Lung (tissue), 17 donors: ENCODE measurements at places on chromosomes 4 and X. TPM values are rescaled to one million over a fixed set of nuclear protein-coding genes. Genes with fewer than 3 reads are reported as not detected.

DNA sequence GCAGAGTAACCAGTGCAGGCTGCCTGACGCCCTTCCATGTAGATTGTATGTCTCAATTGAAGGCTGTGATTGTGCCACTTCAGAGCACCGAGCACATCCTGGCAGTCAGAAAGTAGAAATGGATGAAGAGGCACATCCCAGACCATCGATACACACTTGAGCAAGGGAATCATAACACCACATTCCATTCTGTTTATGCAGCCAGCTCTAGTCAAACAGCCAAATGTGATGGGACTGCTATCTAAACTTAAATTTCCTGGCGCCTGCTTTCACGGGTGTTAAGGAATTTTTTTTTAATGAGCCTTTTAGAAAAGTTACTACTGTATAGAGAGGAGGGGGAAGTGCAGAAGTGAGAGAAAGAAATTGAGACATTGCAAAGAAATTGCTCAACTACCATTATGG, 84.4 kb downstream of the PPARGC1A start:
- no peak for DNase-seq
- H3K4me3 ChIP-seq = no peak overlapping the region
- H3K27me3 ChIP-seq = no peaks in the 10 kb centered on the region
- H3K36me3 ChIP-seq = no peaks in the 10 kb centered on the region
- H3K27ac ChIP-seq = no peak overlapping the region

DNA sequence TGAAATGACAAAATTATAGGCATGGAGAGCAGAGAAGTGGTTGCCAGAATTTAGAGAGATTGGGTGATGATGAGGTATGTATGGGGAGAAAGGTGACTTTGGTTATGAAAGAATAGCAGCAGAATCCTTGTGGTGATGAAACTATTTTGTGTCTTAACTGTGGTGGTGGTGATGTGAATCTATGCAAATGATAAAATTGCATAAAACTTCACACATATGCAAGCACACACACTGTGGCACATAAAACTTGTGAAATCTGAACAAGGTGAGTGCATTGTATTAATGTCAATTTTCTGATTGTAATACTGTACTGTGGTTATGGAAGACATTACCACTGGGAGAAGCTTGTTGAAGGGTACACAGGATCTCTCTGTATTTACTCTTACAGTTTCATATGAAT, 91.0 kb downstream of the IL15 start:
- DNase-seq = no peak
- H3K4me3 ChIP-seq = no peak overlapping the region
- no peaks in the 10 kb centered on the region for H3K27me3 ChIP-seq
- peaks cover 2% of the 10 kb centered on the region for H3K36me3 ChIP-seq

DNA sequence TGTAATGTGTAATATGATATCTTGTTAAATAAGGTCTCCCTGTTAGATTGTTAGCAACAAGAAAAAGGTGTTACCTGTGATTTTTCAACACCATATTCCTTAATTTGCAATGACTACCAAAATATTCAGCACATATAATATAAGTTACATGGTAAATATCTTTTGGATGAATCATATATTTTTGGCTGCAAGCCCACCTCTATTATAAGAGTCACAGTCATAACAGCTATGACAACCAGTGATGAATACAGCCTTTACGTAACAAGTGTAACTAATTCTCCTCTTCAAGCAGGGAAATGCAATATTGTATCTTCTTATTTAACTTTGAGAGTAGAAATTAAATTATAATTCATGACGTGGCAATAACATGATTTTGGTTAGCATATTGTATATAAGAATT, 187.0 kb downstream of the NLGN4X start:
- H3K4me3 ChIP-seq = no peak overlapping the region
- no peaks in the 10 kb centered on the region for H3K4me1 ChIP-seq

DNA sequence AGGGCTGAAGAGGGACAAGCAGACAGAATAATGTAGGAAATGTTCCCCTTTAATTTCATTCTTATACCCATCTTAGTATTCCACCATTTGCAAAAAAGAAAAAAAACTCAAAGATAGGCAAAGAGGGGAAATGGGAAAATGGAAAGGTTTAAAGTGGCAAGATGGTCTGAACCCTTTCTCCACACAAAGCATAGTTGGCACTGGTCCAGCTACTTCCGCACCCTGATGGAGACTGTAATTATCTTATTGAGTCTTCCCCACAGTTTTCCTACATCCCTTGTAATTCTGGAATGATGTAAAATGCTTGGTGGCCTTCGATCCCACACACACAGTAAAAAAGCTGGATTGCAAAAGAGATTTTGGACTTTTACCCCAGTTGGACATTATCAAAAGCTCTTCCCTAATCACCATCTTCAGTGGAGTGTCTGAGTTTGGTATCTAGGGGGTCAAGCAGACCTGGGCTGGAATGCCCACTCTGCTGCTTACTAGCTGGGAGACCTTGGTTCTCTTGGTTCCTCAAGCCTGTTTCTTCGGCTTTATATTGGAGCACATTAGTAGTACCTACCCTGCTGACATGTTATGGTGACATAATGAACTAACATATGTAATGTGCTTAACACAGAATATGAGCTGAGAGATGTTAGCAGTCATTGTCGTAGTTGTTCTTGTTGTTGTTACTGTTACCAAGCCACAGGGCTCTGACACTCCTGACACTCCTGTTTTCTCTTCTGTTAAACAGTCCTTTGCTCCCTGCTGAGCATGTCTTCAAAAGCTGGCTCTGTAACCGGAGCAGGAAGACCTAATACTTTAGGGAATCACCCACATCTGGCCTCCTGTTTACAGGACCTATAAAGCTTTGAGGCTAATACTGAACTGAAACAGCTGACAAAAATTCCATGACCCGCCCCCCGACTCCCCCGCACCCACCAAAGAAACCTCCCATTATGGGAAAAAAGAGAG, 4.7 kb downstream of the SRPX2 start:
- DNase-seq = peak; percentile 64
- H3K36me3 ChIP-seq = no peaks in the 10 kb centered on the region
- no peaks in the 10 kb centered on the region for H3K4me1 ChIP-seq
- peak overlapping the region; percentile 67 for H3K27ac ChIP-seq

DNA sequence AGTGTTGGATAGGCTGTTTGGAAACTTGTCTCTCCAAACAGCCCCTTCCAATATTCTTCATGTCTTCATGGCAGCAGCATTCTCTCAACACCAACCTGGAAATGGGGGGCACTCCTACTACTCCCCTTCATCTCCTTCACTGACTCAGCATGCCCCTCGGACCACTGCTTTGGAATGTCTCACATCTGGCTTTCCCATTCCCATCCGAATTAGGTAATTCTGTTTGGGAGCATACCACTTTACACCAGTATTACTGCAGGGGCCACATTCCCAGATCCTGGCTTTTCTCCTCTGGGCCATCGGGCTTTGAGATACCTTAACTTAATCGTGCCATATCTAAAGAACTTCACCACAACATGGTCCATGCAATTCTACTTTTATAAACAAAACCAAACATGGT, 100.8 kb downstream of the MAML3 start:
- no peaks in the 10 kb centered on the region for H3K27me3 ChIP-seq
- H3K27ac ChIP-seq = no peak overlapping the region
- H3K36me3 ChIP-seq = no peaks in the 10 kb centered on the region
- no peak overlapping the region for H3K4me3 ChIP-seq
- peaks cover 7% of the 10 kb centered on the region for H3K4me1 ChIP-seq
- DNase-seq = no peak

- no peak overlapping the region for H3K4me3 ChIP-seq
- H3K4me1 ChIP-seq = peaks cover 6% of the 10 kb centered on the region
- H3K27ac ChIP-seq = no peak overlapping the region
- DNase-seq = peak; percentile 74
Observed at GRCh38 chr4:105944540-105944939, 49.3 kb downstream of the NPNT start.

DNA sequence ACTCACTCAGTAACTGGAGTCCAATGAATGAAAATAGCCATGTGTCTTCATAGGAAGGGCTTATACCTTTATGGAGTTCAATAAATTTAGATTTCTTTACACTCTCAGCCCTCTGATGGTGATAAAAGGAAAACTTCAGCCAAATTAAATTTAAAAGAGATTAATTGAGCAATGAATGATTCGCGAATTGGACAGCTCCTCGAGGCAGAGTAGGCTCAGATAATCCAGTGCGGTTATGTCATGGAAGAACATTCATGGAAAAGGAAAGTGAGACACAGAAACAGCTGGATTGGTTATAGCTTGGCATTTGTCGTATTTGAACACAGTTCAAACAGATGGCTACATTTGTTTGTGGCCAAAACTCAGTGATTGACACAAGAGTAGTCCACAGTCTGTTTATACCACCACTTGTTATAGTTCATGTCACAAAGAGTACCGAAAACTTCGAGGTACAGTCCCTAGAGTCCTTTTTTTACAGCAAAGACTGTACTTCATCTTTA, 54.6 kb upstream of the TACR3 start:
- no peak overlapping the region for H3K27ac ChIP-seq
- no peak overlapping the region for H3K4me3 ChIP-seq
- no peaks in the 10 kb centered on the region for H3K27me3 ChIP-seq
- no peaks in the 10 kb centered on the region for H3K4me1 ChIP-seq

GRCh38 chr4:98612318-98613250, 45.8 kb downstream of the TSPAN5 start:
- H3K27me3 ChIP-seq = no peaks in the 10 kb centered on the region
- no peak overlapping the region for H3K27ac ChIP-seq
- no peaks in the 10 kb centered on the region for H3K36me3 ChIP-seq
- peaks cover 4% of the 10 kb centered on the region for H3K4me1 ChIP-seq
- no peak for DNase-seq

GRCh38 chr4:33200377-33200776, 2480.2 kb downstream of the PCDH7 start:
- H3K27me3 ChIP-seq = no peaks in the 10 kb centered on the region
- H3K4me1 ChIP-seq = no peaks in the 10 kb centered on the region
- no peak overlapping the region for H3K27ac ChIP-seq
- no peaks in the 10 kb centered on the region for H3K36me3 ChIP-seq
- no peak overlapping the region for H3K4me3 ChIP-seq

DNA sequence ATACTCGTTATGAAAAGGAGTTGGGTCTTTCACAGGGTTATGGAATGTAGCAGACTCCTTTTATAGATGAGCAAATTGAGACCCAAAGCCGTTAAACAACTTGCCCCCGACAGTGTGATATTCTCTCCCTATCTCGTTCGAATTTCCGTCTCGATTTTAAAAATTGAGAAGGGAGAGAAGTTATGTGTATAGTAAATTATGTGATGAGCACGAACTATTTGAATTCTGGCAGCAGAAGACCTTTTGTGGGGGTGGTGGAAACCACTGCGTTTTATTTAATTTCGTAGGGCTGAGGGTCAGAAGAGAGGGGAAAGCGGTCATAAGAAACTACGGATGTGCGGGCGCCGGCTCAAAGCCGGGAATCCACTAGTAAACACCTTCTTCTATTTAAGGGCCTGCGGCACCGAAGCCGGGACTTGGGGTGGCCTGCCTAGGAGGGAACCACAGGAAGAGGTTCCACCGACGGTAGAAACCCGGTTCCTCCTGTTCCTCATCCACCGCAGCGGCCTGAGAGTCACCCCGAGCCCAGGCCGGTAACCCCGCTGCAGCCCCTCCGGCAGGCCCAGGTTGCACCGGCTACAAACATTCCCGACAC, 1.5 kb upstream of the DDX3X start:
- peaks cover 2% of the 10 kb centered on the region for H3K4me1 ChIP-seq
- DNase-seq = peak; percentile 58
- peaks cover 3% of the 10 kb centered on the region for H3K36me3 ChIP-seq
- peak overlapping the region; percentile 48 for H3K4me3 ChIP-seq

- H3K4me1 ChIP-seq = no peaks in the 10 kb centered on the region
- H3K27me3 ChIP-seq = no peaks in the 10 kb centered on the region
- no peak overlapping the region for H3K4me3 ChIP-seq
- DNase-seq = no peak
- H3K27ac ChIP-seq = no peak overlapping the region
Observed at GRCh38 chr4:129623233-129623875, 527.4 kb downstream of the C4orf33 start.

GRCh38 chr4:189162073-189162789, 778.4 kb upstream of the FRG1 start:
- no peaks in the 10 kb centered on the region for H3K27me3 ChIP-seq
- DNase-seq = no peak
- H3K36me3 ChIP-seq = no peaks in the 10 kb centered on the region
- H3K4me3 ChIP-seq = no peak overlapping the region
- no peak overlapping the region for H3K27ac ChIP-seq

DNA sequence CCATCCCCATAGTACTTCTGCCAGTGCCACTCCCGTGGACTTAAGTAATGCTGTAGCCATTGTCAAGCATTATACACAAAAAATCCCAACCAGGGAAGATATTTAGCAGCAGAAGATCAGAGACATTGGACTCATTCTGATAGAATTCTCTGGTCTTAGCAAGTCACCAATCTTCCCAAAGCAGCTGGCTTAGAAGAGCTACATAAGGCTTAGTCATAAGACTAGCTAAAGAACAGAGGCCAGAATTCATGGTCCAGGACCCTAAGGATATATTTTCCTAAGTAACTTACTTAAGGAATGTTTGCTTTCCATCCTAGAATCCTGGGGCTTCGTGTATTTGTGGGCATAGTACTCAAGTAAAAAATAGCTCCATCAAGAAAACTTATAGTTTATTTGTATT, 100.3 kb upstream of the SLIT2 start:
- DNase-seq = no peak
- H3K36me3 ChIP-seq = no peaks in the 10 kb centered on the region
- H3K27me3 ChIP-seq = no peaks in the 10 kb centered on the region
- no peak overlapping the region for H3K27ac ChIP-seq
- H3K4me3 ChIP-seq = no peak overlapping the region

DNA sequence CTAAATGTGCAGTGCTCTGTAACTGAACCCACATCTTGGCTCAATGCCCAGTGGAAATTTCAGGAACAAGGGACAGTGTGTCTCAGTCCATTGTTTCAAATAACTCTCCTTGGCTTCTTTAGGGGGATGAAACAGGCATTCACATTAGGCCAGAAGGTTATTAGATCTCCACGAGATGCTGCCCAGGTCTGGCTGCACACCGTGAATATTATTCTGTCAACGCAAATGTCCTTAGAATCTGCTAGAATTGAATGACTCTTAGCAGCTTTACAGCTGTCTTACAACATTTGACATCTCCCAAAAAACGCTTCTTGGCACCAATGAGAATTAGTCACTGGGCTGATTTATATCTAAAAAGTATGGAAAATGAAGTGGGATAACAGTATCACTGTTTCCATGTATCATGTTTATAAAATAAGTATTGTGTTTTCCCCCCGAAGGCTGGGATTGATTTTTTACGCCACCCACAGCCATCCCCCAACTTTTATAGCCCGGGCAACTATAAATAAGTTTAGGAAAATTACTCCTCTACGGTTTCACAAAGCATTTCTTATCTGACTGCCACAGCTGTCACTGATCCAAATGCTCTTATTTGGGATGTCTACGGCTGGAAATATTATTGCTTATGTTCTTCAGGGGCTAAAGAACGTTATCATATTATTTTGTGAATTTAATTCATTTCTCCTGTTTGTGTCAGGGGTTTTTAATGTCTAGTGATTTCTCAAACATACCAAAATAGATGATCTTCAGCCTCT, 559.7 kb upstream of the FAT1 start:
- no peaks in the 10 kb centered on the region for H3K27me3 ChIP-seq
- H3K36me3 ChIP-seq = no peaks in the 10 kb centered on the region
- DNase-seq = peak; percentile 92
- no peak overlapping the region for H3K27ac ChIP-seq

GRCh38 chr4:12439633-12440305, 1011.1 kb upstream of the HS3ST1 start:
- no peak overlapping the region for H3K4me3 ChIP-seq
- no peaks in the 10 kb centered on the region for H3K36me3 ChIP-seq
- no peaks in the 10 kb centered on the region for H3K4me1 ChIP-seq
- no peak for DNase-seq

TBX22 gene
- polyA plus RNA-seq = not detected

NXF2 gene
- 0.18 TPM for polyA plus RNA-seq

TMPRSS11F gene
- not detected for polyA plus RNA-seq

COL25A1 gene
- polyA plus RNA-seq = 2.2 TPM

SOWAHD gene
- polyA plus RNA-seq = 3.0 TPM

HEPH gene
- 1.6 TPM for polyA plus RNA-seq

MAP7D2 gene
- polyA plus RNA-seq = 0.49 TPM
